Stimulated activated CD8-positive, alpha-beta memory T cell treated with anti-CD3 and anti-CD28 coated beads, Interleukin-7, amount 100 ng/mL, for 48 hours (primary cell): ENCODE measurements at places on chromosomes 4 and X.

DNA sequence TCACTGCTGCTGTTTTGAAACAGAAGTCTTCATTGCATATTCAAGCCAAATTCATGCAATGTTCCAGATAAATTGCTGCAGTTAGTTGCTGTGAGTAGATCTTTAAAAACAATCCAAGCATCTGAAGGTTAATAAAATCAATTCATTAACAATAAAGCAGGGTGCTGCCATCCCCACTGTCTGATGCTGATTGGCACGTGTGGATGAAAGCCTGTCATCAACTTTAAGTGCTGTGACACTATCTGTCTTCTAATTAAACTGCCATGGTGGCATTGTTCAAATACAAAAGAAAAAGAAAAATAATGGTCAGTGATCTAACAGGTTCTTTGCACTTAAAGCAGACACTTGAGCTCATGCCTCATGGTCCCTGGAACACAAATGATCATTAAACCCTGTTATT is 63.0 kb upstream of the MND1 start:
- DNase-seq = no peak

DNA sequence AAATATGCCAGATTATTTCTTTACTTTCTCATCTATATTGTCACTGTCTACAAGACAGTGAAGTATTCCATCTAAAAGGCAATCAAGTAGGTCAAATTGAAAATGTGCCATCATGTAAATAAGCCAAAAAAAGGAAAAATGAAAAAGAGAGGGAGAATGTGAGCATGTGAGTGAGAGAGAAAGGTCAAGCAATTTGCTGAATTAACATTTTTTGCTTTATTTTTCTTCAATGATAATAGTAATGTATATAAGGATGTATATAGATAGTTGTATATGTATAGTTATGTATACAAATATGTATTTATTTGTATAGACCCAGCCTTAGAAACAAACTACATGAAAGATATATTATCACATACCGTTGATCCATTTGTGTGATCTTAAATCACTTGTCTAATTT is 11.5 kb downstream of the CXCL8 start:
- DNase-seq = no peak

GRCh38 chrX:40012039-40012867 is 85.5 kb downstream of the BCOR start:
- DNase-seq = peak; percentile 5

GRCh38 chr4:186940476-186940875 is 216.8 kb upstream of the FAT1 start:
- DNase-seq = no peak

GRCh38 chr4:169115897-169116254 is 105.8 kb upstream of the CBR4 start:
- no peak for DNase-seq

DNA sequence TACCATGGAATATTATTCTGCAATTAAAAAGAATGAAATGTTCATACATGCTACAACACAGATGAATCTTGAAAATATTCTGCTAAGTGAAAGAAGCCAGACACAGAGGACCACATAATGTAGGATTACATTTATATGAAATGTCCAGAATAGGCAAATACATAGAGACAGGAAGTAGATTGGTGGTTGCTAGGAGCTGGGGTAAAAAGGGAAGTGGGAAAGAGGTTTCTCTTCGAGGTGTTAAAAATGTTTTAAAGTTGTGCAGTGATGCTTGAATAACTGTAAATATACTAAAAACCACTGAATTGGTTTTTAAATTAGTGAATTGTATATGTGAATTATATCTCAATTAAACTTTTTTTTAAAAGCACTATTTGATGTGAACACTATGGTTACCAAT is 3.6 kb upstream of the NXT2 start:
- no peak for DNase-seq

GRCh38 chr4:183132865-183133264 is 33.8 kb downstream of the WWC2 start:
- no peak for DNase-seq

GRCh38 chr4:172207258-172207657 is 394.1 kb downstream of the GALNTL6 start:
- no peak for DNase-seq

- no peak for DNase-seq
Measured at GRCh38 chr4:7864685-7865084, 75.0 kb downstream of the AFAP1 start.

GRCh38 chr4:139655116-139655515 is 10.5 kb upstream of the MGST2 start:
- DNase-seq = no peak

GRCh38 chr4:180598281-180598680 is 1644.9 kb upstream of the TENM3 start:
- no peak for DNase-seq

GRCh38 chr4:184825896-184826690 is at the start of gene ACSL1:
TSS of gene ACSL1 (minus strand) at chr4:184825968. CDS start at chr4:184803514, 22,454 bp downstream.
- DNase-seq = peak; percentile 55

- no peak for DNase-seq
Measured at GRCh38 chr4:141730805-141731204, 94.4 kb downstream of the IL15 start.

DNA sequence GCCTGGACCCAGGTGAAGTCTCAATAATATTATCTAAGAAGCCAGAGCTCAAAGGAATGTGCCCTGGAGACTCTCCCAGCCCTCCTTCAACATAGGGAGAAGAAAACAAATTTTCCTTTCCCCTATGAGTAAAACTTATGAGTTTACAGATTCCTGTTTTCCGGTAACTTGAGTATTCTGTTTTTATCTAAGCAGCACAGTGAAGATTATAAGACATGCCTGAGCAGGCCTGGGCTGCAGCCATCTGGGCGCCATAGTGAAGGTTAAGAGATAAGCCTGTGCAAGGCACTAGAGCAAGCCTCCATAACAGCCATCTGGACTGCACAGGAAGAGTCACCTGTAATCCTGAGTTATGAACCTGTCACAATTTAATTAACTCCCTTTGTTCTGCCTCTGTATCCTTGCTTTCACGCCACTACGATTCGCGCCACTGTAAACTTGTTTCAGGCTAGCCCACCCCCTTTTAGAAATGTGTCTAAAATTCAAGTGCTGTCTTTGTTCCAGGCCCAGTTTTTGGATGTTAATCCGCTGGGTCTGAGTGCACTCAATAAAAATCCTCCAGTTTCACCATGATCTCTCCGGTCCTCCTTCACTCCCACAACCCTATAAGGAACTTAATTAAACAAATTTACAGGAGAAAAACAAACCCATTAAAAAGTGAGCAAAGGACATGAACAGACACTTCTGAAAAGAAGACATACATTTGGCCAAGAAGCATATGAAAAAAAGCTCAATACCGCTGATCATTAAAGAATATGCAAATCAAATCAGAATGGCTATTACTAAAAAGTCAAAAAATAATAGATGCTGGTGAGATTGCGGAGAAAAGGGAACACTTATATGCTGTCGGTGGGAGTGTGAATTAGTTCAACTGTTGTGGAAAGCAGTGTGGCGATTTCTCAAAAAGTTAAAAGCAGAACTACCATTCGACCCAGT is 189.5 kb downstream of the APBB2 start:
- no peak for DNase-seq

DNA sequence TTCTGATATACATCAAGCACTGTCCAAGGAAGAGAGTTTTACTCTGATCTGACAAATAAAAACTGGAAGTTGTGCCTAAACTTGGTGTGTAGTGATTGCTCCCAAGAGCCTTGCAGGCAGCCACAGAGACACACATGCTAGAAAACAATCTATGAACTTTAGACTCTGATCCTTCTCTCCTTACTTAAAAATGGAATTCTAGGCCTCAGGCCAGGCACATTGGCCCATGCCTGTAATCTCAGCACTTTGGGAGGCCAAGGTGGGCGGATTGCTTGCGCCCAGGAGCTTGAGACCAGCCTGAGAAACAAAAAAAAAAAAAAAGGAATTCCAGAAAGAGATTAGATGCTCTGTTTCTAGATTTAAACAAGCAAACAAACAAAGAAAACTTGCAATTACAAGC is 45.6 kb upstream of the S100G start:
- DNase-seq = no peak

GRCh38 chr4:133014473-133015135 is 134.5 kb upstream of the PCDH10 start:
- DNase-seq = no peak

- DNase-seq = no peak
Measured at GRCh38 chr4:20643631-20644030, 56.6 kb upstream of the PACRGL start.

DNA sequence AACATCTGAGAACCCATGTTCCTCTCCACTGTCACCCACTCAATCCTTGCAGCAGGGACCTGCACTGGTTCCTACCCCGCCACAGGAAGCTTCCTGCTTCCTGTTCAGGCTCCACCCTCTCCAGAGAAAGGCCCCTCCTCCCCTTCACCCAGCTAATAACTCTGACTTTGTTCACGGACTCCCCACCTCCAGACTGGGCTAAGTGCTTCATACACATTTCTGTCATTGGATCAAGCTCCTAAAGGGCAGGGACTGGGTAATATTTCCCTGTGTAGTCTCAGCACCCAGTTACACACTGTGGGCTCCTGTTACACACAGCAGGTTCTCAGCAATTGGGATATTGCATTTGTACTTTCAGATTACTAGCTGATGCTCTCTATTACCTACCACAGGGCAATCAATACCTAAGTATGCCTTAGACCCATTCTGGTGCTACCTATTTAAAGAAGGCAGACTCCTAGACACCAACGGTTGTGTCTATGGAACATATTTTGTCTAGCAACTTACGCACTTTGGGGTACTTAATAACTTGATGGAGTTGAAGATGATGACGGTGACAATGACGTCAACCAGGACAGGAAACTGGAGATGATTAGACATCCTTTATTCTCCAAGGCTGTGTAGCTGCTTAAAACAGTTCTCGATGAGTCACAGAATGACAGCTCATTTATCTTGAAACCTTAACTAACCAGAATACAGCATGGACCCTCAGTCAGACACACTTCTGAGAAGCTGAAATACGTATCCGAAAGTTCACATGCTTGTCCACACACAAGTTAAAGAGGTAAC is 58.1 kb downstream of the MAML3 start:
- no peak for DNase-seq

DNA sequence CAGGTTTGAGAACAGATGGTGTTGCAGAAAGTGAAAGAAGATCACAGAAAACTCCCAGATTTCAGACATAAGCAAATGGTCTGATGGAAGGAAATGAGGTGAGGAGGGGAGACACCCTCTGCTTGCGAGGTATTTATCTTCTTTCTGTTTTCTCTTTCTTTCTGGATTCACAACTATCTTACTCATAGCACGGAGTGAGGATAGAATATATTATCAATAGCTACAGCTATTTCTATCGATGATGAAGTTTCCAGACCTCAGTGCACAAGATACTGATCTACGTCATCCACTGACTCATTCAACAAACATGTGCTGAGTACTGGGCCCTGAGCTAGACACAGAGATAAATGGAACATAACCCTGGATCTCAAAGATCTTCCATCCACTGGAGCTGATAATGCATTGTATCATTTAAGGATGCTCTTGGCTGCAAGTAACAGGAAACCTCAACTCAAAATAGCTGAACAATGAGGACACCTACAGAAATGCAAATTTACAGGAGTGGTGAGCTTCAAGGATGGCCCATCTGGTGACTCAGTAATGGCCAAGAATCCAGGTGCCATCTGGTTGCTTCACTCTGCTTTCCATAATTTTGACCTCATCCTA is 21.2 kb downstream of the SLC2A9 start:
- no peak for DNase-seq

DNA sequence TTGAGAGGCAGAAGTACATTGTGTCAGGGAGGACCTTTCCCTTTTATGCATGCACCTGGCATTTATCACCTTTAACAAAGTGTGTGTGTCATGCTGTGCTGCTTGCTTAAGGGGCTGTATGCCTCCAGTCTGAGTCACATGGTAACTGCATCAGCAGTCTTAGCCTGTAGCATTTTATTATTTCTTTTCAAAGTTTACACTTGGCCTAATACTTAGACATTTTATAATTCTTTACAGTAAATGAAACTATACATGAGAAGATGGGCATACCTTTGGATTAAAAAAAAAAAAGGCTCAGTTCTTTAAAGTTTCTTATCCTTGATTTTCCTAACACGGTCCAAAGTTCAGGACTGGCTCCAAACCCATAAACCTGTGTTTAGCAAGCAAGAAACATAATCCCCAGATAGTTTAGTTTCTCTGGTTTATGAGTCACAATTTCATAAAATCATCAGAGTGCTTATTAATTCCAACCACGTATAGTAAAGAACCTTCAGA is 14.6 kb downstream of the NPNT start:
- no peak for DNase-seq

- DNase-seq = no peak
Measured at GRCh38 chr4:112361181-112361791, 64.1 kb downstream of the ALPK1 start.

DNA sequence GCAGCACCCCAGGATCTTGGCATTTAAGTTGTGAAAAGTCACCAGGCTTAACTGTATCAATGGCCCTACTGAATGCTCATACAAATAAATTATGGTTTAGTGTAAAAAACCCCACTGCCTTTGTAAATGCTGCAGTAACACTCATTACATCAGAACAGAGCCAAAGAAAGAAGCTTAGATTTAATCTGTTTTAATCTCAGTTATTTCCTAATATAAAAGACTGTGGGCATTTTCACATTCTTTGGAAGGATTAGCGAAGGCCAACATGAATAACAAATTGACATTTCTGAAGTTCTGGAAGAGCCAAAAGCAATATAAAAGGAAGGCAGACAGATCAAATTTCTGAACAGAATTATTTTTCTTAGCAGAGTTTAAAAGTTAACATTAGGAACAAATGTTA is 140.0 kb upstream of the HCCS start:
- no peak for DNase-seq

DNA sequence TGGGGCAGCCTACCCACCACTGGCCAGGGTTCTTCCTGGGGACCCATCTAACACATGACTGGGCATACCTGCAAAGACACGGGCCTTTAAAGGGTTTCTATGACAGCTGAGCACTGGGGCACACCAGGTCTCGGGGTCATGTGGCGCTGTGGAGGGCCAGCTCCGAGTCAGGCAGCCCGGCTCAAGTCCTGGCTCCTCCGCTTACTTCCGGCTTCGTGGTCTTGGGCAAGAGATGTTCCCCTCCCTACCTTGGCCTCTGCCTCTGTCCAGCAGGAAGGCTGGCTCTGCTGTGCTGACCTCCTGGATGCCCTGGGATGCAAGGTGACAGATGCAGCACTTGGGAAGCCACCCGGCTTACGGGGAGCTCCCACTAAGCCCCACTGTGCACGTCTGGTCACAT is 37.6 kb downstream of the HTRA3 start:
- no peak for DNase-seq

- DNase-seq = no peak
Measured at GRCh38 chr4:89752932-89753598, 83.9 kb downstream of the SNCA start.

GRCh38 chr4:6606465-6607235 is 31.7 kb downstream of the MAN2B2 start:
- no peak for DNase-seq
